NCI-H1436 (cell line): ENCODE measurements at places on chromosomes 3 and 15.

GRCh38 chr3:110995461-110996231, 76.0 kb upstream of the NECTIN3 start:
- no peak for DNase-seq

DNA sequence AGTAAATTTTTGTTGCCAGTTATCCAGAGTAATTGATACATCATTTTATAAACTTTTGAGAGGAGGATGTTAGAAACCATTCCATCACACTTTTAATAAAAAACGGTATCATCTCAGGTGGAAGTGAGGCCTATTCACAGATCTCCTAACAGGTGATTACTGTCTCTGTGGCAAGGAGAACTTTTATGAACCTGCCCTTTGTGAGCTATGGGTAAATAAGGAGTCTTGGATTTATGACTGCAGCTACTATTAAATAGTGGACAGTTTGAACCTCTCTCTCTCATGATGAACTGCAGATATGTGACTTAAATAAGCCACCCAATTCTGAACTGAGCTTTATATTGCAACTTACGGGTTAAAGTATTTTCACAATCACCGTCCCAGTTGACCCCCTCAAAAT, 45.7 kb downstream of the ZFAND6 start:
- DNase-seq: no peak

DNA sequence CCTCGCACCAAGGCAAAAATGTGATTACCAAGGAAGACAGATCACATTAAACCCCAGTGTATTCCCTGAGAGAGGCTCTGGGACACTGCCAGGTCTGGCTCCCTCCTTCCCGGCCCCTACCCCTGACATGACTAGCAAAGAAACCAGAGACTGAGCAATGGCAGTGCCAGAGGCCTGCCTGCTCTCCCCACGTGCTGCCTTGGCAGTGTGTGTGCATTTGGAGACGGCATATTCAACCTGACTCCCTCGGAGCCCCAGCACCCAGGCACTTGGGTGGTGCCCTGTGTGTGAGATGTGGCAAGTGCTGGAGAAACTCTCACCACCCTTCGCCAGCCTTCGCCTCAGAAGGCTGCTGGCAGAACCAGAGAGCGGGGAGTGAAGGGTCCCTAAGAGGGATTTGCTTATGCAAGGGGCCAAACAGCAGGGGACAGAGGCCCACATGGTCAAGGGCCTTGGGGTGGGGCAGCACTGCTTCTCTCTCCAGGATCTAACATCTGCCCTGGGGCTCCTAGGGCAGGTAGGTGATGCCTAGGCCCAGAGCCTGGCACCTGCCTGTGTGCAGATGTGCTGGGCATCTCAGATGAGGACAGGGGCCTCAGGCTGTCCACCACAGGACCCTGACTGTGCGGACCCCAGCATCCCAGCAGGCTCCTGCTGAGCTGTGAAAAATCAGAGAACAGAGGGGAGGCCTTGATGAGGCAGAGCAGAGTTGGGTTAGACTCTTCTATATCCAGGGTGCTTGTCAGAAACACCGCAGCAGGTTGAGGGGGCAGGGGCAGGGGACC, 23.6 kb upstream of the PLXNA1 start:
- no peak for DNase-seq

DNA sequence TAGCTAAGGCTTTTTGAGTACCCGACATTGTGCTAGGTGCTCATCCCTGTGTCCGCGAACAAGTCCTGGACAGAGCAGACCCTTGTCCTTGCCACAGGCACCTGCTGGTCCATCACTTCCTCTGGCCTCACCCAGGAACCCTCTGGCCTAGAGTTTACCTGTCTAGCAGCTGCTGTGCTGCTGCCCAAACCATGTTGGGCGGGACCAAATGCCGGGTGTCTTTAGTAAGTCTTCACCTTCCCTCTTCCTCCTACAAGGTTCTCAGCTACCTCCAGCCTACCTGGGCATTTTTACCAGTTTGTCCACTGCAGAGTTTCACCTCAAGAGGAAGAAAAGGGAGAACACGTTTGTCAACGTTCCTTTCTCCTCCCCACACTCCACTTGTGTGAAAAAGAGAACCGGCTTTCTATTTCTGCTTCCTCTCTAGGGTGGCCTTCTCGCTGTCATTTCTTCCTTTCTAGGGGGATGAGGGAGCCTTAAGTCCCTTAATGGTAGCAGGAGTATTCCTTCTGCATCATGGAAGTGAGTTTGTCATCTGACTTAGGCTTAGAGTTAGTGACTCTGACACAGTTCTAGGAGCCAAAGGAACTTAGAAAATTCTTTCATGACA, 80.4 kb upstream of the GCNT3 start:
- DNase-seq: no peak

- no peak for DNase-seq
Measured at GRCh38 chr15:74229686-74230085, 6.4 kb upstream of the CCDC33 start.

GRCh38 chr15:64982472-64982871, 7.2 kb downstream of the SPG21 start:
- no peak for DNase-seq

DNA sequence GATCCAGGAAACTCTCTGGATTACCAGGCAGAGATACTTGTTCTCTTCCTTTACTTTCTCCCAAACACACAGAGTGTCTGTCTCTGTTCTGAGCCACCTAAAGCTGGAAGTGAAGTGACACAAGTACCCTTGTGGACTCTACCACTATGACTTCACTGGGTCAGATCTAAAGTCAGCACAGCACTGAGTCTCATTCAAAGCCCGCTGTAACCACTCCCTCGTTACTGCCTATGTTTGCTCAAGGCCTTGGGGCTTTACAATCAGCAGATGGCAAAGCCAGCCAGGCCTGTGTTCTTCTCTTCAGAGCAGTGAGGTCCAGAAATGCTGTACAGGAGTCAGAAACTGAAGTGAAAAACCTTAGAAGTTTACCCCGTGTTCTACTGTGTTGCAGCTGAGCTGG, 588.3 kb upstream of the SEMA6D start:
- DNase-seq: no peak

- DNase-seq: no peak
Measured at GRCh38 chr15:65264863-65265430, 21.7 kb downstream of the PARP16 start.

DNA sequence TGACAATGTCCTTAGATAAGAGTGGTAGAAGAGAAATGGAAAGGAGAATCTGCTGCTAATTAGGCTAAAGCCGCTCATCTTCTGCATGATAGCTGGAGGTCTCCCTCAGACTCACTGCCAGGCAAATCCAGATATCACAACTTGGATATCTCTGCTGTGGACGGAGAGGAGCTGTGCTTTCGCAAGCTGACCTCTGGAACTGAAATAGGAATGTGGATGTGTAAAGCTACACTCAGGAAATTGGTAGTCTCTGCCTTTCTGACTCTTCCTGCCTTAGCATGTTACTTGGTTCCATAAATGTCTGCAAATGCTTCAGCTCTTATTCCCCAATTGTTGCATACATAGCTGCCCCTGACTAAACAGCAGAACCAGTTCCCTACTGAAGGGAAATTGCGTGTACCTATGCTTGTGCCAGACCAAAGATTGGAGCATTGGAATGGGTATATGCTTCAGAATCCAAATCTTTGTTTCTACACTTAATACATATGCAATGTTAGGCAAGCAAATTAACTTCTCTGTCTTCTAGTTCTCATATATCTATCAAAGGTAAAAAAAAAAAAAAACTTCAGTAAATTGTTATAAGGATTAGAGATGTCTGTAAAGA, 74.7 kb upstream of the ROBO2 start:
- DNase-seq: no peak

- peak; percentile 68 for DNase-seq
Measured at GRCh38 chr15:80776420-80777045, 2.6 kb upstream of the CEMIP start.

DNA sequence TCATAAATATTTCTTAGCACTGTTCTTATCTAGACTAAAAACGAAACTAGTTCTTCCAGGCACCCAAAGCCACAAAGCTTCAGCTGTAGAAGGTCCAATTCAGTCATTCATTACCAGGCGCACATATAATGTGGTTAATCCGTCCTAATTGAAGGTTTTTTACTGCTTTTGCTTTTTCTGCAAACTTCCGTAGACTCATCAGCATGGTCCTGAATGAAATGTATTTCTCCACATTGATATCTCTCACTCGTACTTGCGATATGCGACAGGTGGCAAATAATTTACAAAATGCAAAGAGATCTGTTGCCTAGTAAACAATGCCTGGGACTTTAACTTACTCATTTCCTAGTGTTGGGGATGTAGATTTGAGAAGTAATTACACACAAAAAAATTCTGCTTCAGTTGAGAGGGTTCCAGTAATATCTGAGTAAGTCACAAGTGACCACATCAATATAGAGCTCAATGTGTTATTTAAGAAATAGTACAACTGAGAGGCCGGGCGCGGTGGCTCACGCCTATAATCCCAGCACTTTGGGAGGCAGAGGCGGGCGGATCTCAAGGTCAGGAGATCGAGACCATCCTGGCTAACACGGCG, 75.0 kb upstream of the MBNL1 start:
- no peak for DNase-seq

- DNase-seq: no peak
Measured at GRCh38 chr15:52481915-52482314, 46.8 kb downstream of the MYO5A start.

- DNase-seq: peak; percentile 75
Measured at GRCh38 chr15:63447017-63447676, 57.2 kb upstream of the USP3 start.

DNA sequence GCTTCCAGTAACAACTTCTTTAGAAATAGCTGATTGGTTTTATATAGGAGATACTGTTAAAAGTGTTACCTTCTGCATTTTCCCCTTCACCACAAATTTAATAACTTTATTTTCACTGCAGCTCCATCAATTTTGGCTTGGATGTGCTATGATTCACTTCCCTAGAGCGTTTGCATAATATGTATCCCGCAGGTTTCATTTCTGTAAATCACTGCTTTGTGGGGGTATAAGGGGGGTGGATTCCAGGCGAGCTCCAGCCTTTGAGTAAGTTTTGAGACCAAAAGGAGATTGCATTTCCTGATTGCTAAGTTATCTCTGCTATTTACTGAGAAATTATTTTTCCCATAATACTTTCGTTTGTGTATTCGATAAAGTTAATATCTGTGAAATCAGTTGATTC, 232.6 kb downstream of the TBL1XR1 start:
- DNase-seq: no peak

DNA sequence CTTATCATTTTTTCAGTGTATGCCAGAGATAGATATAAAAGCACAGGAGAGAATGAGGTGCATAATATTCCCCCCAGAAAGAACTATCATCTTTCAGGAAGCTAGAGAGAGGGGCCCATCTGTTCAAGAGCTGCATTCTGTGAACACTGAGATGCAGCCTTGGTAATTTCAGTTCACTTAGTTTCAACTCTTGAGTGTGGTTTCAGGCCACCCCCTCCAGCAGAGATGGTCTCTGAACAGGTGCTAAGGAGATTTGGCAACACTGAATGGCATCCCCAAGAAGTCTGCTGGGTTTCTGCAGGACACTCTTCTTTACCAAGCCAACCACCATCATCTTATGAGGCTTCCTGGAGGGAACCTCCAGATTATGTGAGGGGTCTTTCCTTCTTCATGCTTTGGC, 30.4 kb upstream of the LIMD1 start:
- no peak for DNase-seq

GRCh38 chr15:77967798-77968197, 109.7 kb downstream of the TBC1D2B start:
- DNase-seq: no peak

DNA sequence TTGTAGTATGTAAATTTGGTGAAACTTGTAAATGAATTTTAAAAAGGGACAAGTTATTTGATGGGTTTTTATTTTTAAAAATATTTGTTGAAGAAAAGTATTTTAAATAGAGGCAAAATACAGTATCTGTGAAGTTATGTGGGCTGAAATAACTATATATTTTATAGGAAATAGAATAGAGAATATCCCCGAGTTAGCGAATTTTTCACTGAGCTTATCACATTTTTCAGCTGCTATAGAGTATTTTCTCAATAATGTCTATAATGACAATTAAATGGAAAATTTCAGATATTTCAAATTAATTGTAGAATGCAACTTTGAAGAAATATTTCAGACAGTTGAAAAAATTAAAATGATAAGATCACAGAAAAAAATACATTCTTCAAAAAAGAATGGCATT, 166.4 kb upstream of the TP63 start:
- no peak for DNase-seq

GRCh38 chr15:98806275-98806895, 158.0 kb downstream of the IGF1R start:
- no peak for DNase-seq

- no peak for DNase-seq
Measured at GRCh38 chr15:95860406-95860805, 470.1 kb upstream of the NR2F2 start.

DNA sequence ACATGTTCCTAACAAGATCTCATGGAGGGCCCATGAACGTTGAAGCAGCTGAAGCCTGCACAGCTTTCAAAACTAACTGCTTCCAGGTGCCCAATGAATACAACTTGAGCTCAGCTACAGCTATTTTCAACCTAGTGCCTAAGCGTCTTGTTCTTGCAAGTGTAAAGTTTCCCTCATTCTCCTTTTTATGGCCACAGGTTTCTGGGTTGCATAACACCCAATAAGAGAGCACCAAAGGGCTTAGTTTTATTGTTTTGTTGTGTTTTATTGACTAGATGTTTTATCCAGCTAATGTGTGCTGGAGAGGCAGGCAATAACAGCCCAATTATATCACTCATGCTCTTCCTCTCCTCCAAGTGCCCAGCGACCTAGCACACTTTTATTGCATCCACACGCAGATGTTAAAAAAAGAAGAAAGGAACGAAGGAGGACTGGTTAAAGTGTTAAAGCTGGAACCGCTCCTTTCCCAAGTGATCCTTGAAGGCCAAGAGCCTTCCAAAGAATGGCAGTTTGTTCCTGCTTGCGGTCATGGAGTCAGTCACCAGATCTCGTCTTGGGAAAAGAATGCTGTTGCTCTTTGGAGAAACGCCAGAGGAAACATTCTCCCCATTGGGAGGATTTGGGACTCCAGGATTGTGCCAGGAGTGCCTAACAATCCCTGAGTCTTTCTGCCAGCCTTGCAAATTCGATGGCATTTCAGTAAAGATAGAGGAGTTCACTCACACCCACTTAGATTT, 156.9 kb downstream of the MEX3B start:
- DNase-seq: no peak

DNA sequence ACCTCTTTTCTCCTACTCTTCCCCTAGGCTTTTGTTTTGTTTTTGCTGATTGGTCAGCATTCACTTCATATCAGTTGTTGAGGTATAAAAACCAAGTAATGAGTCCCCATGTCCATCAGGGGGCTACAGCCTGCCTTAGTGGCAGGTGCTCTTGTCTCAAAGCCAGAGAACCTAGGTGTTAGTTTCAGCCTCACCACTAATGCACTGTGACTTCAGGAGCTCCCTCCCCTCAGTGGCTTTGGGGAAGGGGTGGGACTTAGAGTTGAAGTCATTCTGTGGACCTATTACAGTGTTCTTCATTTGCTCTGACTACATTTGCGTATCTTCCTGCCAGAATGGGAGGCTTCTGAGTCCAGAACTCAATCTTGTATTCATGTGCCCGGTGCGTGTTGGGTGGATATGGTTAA, 41.6 kb downstream of the NR2C2 start:
- DNase-seq: no peak

- DNase-seq: no peak
Measured at GRCh38 chr3:119964294-119964693, 130.0 kb downstream of the GSK3B start.

GRCh38 chr3:122978569-122978968, 49.0 kb downstream of the SEMA5B start:
- DNase-seq: no peak
